Activated T-cell treated with anti-CD3 and anti-CD28 coated beads, Interleukin-2, amount 50 U/mL, for 48 hours (primary cell): ENCODE measurements at places on chromosomes 2 and 18.

DNA sequence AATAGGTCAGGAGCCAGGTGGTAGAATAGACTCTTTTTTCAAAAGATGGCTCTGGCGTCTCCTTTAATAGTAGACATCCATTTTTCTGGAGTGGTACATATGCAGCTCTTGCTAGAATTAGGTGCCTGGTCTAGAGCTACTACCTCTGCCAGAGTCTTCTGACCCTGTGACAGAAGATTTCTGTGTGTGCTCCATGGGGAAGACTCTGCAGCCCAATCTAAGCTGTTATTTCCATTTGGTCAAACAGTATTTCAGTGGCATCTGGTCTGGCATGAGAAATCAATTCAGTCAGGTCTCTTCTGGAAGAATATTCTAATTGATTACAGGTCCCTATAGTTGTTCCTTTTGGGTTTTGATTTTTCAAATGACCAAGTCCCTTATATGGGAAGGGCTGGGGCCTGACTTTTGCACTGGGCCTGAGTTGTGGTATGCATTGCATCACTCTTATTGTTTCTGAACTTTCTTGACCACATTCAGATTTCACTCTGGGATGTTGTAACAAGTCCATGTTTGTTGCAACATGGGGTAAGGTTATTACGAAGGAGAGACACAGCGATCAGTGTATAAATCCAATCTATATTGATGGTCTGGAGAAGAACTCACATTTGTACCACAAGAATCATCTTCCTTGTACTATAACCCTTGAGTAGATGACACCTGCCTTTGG, 12.1 kb downstream of the MXD1 start:
- DNase-seq, result no peak

GRCh38 chr2:119697290-119698020, 18.5 kb downstream of the TMEM177 start:
- DNase-seq, result no peak

DNA sequence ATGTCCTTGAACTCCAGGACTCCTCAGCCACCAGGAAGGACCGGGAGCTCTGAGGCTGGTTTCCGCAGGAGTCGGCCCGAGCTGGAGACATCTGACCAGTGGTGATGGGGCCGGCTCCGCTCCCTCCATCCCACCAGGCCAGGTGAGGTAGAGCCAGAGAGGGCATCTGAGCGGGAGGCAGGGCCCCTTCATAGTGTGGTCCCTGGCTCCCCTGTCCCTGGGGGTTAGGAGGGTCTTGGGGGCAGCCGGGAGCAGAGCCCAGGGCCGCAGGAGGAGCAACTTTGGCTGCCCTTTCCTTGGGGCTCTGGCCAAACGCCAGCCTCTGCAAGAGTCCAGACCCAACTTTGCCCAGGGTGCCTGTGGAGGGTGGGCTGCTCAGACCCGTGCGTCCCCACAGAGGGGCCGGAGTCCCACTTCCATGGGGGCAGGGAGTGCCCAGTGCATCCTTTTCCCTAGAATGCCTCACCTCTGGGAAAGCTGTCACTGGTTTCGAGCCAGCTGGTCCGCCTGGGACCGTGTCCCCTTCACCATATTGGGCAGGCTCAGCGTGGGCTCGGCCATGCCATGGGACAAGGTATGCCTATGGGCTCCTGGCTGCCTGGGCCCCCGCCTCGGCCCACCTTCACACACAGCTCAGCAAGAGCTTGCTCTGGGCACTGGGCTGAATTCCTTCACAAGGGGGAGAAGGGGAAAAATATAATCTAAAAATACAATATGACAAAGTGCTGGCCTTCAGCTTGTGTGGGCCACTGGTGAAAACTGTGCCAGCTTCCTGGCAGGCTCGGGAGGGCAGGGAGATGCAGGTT, 148.6 kb downstream of the TWIST2 start:
- DNase-seq, result no peak

- peak; percentile 38 for DNase-seq
These were observed 6.7 kb downstream of the GYPC start for GRCh38 chr2:126662621-126663020.
